ENCODE measurements at places on chromosomes 11 and 22. TPM values are rescaled to one million over a fixed set of nuclear protein-coding genes. Genes with fewer than 3 reads are reported as not detected.

DNA sequence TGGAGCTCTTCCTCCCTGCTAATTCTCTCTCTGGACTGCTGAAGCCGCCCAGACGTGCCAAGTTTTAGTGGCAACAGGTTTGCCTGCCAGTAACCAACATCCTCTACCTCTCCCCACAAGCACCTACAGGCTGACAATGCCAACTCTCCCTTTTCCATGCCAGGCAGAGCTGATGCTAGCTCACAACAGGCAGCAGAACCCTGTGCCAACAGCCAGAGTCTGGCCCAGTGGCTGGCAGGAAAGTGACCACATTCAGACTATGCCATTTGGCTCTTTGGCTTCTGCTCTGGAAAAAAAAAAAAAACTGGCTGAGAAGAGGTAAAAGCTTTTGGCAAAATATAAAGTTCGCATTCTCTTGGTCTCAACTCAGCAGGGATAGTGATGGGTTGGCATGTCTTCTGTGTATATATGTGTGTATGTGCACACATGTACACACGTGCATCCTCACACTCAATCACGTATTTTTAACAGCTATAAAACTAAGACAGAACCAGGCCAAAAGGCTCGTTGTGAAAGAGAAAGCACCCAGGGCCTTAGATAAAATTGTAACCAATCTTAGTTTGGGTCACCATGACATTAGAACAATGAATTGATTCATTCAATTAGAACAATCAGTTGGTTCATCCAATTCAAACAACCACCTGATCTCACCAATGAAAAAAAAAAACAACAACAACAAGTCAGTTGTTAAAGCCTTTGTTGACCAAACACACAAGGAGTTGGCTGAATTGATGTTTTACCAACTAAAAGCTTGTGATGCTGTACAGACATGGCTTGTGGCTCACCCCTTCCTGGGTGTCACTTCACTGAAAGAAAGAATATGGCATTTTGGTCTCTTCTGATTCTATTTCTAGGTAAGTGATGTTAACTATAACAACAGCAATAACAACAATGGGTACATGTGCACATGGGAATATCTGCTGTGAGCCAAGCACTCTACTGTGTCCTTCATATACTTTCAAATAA is 48.6 kb downstream of the TRIM29 start:
- no peak for DNase-seq

The F2 gene
- polyA plus RNA-seq: 0.40 TPM

The SYTL2 gene
- polyA plus RNA-seq: 66.2 TPM

DNA sequence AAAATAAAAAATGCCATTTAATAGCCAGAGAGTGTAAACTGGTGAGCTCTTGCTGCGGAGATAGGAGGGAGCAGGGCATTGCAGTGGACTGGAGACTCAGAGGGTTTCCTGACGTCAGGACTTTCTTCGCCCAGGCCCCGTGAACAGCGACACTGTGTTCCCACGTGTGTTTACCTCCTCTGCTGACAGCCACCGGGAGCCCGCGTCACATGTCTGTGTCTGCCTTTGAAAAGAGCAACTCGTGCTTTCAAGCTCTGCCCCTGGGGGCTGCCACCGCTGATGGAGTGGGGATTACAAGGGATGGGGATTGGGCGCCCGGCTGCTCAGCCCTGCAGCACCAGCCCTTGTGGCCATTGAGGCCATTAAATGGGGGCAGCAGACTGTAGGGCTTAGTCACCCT is 3.3 kb downstream of the TANGO2 start:
- DNase-seq: no peak

DNA sequence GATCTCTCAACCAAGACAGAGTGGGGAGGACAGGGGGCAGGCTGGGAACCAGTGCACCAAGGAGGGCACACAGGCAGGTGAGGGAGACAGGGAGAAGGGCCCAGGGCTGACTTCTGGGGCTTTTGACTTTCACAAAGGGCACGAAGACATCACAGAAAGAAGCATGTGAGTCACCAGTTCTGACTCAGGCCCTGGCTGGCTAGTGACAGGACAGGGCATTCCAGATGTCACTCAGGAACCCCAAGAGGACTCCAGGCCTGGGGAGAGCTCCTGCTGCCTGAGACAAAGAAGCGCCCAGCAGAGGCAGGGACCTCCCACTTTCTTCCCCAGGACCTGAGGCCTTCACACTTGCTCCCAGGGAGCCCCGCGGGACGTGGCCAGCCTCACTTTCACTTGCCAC is 497.2 kb downstream of the BUD13 start:
- no peak for DNase-seq

The OR56A1 gene
- not detected for polyA plus RNA-seq

DNA sequence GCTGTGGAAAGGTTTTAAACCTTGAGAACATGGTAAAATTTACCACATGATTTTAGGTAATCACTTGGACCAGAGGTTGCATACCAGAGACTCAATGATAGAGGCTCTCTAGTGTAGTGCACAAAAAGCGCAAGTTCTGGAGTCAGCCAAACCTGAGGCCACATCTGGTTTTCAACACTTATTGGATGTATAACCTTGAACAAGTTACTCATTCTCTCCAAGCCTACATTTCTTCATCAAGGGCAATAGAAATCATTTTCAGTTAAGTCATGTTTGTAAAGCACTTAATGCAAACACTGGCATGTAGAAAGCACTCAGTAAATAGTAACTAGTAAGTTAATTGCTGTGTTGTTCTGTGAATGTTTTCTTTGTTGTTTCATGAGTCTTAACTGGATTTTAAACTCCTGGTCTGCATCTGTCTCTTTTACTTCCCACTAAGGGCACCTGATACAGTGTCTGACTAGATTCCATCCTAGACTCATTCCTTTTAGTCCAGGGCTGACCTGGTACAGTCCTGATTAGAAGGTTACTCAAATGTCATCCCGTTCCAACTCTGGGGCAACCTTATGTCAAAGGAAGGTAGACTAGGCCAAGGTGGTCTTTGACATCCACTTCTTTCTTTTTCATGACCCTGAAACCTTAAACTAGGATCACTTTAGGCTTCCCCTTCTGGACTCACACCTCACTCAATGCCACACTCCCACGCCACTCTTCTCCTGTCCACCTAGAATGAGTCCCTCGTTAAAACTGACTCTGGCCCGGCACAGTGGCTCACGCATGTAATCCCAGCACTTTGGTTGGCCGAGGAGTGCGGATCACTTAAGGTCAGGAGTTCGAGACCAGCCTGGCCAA is 34.5 kb upstream of the EED start:
- no peak for DNase-seq

DNA sequence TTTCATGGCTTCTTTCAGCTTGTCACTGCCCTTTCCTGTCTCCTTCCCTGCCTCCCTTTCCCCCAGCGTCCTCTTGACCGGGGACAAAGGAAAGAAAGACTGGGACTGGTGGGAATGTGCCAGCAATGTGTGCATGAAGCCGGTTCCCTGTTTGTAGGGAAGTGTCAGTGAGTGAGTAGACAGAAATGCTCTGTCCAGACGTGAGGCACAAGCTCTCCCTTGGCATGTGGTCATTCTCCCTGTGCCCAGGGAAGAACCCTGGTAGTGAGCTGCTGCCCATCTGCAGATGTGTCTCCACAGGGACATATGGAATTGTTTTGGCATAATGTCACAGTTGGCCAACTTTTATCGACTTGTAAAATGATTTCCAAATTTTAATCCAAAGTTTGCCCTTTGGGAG is 86.4 kb upstream of the TBCEL start:
- DNase-seq: no peak

DNA sequence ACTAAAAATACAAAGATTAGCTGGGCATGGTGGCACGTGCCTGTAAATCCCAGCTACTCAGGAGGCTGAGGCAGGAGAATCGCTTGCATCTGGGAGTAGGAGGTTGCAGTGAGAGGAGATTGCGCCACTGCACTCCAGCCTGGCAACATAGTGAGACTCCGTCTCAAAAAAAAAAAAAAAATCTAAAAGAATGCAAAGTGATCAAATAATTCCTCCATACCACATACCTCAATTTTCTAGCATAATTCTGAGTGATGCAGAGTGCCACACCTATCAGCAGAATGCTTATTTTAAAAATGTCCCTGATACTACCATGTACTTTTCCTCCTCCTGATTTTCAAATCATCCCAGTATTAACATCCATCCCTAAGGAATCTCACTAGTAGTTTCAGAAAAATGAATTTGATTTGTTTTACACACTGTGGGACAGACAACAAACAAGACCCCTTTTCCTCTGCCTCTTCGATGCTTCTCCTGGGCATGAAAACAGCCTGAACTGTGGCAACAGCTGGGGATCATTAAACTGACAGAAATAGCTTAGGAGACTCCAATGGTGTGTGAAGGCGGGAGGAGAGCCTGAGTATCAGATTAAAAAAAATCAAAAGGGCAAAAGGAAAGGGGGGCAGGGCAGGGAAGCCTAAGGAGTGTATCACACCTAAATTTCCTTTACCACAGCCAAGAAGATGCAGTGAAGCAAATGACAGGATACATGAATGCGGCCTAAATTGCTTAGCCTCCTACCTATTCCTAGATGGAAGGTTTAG is 114.7 kb downstream of the SGSM3 start:
- peak; percentile 63 for DNase-seq

- DNase-seq: no peak
Observed at GRCh38 chr11:121309688-121310087, 17.1 kb downstream of the SC5D start.

The SLC43A1 gene
- polyA plus RNA-seq: 6.0 TPM

DNA sequence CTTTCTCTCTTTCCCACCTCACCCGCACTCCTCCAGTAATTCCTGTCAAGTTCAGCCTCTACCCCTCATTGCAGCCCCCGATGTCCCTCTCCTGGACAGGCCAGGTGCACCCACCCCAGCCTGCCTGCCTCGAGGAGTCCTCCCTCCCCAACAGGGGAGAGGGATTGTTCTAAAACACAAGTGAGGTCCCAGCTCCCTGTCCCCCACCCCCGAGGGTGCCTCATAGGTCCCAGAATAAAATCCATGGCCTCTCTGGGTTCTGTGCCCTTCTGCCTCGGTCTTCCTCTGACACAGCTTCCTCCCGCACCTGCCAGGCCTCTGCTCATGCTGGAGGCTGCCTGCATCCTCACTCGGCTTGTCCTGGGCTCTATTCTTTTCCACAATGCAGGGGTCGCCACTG is 720.1 kb downstream of the BRD1 start:
- DNase-seq: no peak

GRCh38 chr11:46386674-46387073 is 4.9 kb downstream of the CHRM4 start:
- DNase-seq: no peak

DNA sequence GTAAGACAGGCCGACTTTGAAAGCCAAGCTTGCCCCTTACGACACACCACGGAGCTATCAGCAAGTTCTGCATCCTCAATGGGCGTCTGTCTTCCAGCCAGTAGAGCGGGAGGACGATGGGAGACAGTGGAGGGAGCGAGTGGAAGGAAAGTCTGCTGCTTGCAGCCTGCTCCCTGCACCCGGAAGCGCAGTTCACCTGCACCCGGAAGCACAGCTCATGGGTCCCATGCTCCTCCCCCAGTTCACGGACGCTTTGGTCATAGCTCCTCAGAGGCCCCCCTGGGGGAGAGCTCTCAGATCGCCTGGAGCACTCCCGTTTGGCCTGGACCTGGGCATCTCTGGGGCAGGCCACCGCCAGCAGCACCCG is 51.3 kb downstream of the FBLN1 start:
- no peak for DNase-seq

Measured in renal cortex interstitium (tissue), 15 donors.